Hindlimb muscle (tissue), 1 donor: ENCODE measurements at places on chromosomes 16 and 17.

DNA sequence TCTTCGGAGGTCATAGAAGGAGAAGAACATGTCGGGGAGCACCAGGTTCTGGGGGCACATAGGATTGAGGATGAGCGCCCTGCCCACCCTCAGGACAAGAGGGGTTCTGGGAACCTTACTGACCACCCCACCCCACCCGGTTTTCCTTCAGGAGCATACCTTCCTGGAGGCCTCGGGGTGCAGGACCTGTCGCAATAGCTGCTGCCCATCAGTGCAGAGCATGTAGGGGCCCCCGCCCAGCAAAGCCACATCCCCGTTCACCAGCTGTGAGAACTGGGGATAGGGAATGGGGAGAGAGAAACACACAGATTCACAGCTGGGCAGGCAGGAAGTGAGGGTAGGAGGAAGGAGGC, 2.1 kb downstream of the ESRP2 start:
- no peak for DNase-seq

- DNase-seq: no peak
Measured at GRCh38 chr17:35846055-35846809, 22.5 kb downstream of the HEATR9 start.

- DNase-seq: no peak
Measured at GRCh38 chr16:55498101-55498500, 10.8 kb upstream of the LPCAT2 start.

DNA sequence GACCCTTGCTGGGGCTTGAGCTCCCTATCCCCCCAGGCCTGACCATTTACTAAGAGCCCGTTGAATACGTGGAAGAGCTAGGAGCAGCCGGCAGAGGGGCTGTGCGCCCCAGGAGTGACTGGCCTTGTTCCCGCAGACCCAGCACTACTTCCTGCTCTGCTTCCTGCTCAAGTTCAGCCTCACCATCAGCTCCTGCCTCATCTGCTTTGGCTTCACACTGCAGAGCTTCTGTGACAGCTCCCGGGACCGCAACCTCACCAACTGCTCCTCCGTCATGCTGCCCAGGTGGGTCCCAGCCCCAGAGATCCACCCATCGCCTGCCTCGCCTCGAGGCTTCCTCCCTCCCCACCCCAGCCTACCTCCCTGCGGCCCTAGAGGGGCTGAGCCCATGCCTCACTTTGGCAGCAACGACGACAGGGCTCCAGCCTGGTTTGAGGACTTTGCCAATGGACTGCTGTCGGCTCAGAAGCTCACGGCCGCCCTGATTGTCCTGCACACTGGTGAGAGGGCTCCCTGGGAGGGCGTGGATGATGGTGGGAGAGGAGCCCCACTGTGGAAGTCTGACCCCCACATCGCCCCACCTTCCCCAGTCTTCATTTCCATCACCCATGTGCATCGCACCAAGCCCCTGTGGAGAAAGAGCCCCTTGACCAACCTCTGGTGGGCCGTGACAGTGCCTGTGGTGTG, 17.2 kb downstream of the CASKIN2 start:
- DNase-seq: no peak

GRCh38 chr17:76075364-76076145, 974 bp downstream of the GALR2 start:
- DNase-seq: no peak

DNA sequence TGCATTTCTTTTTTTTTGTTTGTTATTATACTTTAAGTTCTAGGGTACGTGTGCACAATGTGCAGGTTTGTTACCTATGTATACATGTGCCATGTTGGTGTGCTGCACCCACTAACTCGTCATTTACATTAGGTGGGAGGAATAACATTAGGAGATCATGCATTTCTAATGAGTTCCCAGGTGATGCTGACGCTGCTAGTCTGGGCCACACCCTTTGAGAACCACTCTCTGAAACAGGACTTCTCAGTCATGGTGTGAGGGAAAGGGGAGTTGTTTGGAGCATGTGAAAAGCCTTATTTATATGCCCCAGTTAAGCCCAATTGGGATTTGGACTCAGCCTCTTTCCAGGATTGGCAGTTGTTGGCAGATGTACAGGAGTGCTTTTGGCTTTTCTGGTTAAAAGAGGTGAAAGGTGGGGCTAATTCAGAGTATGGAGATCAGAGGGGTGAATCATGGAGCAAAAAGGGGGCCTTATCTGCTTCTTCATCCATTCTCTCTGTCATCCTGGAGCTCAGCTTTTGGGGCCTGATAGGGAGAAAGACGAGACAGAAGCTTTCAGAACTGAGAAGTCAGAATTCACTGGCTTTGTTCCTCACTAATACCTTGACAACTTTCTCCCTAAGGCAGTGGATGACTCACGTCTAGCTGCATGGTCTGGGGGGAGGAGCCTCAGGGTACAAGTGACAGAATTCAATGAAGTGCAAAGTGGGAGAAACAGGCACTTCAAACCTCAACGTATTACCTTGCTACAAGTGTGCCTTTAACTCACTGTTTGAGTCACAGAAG, 180.0 kb upstream of the CACNG3 start:
- DNase-seq: no peak

DNA sequence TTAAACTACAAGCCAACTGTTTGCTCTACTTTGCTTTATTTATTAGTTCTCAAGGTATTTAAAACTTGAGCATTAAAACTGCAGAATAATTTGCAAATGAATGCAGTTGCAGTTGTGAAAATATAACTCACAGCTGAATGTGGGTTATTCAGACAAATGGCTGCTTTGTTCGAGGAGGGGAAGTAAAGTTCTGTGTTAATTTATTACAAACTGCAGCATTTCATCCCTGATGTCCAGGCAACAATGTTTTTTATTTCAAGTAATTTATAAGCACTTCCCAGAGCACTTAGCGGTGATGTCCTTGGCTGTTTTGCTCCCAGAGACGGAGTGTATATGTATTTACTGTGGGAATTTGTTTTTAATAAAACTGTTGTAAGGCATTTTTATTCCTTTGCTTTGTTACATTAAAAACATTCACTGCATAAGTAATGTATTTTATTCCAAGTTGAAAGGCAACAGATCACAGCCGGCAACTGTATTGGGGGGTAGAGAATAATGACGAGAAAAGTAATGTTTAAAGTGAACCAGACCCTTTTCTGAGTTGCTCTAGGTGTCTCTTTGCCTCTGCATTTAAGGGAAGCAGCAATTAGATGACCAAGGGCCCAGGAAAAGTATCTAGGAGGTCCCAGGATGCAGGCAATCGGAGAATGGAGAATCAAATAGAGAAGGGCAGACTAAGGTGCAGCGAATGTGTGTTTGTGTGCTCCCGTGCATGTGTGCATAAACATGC, 291.2 kb upstream of the SALL1 start:
- DNase-seq: no peak

DNA sequence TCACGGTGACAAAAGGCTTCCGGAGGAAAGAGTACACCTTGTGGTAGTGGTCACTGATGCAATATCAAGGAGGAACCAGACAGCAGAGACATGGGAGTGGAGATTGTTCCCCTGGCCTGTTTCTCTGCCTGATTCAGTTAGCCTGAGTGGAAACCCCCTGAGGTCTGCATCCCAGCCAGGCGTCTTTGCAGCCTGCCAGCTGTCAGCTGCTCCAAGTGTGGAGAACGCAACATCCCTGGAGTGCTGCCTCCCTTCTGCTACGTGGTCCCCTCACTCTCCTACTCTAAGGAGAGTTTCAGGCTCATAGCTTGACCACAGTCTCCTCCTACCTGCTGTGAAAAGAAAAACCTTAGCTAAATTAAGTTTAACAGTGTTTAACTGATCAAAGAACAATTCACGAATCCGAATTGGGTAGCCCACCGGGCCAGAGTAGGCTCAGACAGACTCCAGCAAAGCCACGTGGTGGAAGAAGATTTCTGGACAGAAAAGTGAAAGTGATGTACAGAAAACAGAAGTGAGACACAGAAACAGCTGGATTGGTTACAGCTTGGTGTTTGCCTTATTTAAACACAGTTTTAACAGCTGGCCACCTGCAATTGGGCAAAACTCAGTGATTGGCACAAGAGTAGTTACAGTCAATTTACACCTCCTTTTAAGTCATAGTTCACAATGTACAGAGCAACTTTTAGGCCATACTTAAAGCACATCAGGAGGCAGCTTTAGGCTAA, 188.6 kb downstream of the DNAH9 start:
- DNase-seq: peak; percentile 32

DNA sequence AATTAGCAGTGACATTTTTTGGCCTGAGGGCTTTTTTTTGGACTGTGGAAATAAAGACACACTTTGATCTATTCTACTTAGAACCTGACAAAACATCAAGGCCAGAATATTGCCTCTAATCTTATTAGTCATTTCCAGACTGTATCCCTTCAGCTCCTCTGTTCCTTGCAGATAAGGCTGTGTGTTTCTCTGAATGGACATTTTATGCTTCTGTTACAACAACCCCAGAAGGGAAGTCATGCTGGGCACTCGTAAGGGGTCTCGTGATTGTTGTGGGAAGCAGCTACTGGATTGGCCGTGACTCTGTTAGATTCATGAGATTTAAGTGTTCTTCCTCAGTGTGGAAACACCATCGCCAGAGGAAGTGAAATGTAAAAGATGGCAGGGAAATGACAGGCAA, 31.6 kb upstream of the HS3ST2 start:
- no peak for DNase-seq

- DNase-seq: no peak
Measured at GRCh38 chr16:13863075-13863765, 56.7 kb upstream of the ERCC4 start.

DNA sequence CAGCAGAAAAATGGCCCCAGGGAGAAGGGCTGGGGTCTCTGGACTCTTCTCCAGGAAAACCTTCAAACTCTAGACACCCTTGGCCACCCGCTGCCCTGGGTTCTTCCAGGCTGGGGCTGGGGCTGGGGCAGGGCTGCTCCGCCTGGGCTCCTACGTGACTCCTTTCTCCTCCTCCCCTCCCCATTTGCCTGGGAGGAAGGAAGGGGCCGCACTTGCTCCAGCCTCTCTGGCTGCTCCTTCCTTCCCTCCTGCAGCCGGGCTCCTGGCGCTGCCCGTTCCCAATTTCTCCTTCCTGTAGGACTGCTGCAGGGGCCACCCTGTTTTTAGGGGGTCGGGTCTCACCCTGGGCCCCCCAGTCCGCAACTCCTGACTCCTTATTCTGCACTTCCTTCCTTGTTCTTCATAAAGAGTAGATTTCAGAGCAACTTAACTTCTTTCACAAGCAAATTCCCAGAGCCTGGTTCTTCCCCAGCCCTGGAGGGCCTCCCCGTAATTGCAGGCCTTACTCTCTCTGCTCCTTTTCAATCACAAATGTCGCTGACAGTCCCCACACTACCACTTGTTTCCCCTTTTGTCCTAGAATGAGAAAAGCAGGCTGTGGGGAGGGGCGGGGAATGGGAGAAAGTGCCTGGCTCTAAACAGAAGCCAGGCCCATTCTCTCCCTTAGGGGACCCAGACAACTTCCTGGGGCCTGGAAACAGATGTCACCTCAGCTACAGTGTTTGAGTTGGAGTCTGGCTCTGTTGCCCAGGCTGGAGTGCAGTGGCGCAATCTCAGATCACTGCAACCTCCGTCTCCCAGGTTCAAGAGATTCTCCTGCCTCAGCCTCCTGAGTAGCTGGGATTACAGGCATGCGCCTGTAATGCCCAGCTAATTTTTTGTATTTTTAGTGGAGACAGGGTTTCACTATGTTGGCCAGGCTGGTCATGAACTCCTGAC, 137.8 kb downstream of the ENGASE start:
- no peak for DNase-seq

DNA sequence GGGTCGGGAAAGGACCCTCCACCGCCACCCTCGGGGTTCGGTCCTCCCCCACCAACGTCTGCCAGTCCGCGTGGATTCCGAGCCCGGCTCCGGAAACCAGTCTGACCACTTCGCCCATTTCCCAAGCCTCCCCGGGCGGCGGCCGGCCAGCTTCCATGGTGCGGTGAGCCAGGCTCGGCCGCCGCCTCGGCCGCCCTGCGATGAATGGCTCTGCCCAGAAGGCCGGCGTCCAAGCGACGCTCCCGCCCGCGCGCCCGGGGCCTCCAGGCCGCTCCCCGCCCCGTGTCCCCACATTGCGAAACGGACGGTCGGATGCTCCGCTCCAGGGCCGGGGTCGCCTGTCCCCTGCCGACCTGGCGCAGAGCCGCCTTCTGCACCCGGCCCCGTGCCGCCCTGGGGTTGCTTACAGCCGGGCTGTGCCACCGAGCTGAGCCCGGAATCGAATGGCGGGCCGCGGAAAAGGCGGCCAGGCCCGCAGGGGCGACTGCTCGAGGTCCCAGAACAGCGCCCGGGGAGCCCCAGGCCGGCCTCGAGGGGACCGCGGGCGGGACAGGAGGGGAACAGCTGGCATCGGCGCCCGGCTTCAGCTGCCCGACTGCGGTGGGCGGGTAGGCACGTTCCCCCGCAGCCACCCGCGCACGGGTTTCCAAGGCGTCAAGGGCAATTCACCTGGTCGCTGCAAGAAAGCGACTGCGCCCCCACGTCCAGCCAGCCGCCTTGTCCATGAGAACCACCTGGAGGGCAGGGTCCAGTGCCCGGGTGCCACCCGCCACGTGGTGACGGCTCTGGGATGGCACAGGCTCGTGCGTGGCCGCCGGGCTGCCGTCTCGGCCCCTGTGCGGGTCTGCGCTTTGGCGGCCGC, 18.3 kb upstream of the CBX8 start:
- DNase-seq: no peak

DNA sequence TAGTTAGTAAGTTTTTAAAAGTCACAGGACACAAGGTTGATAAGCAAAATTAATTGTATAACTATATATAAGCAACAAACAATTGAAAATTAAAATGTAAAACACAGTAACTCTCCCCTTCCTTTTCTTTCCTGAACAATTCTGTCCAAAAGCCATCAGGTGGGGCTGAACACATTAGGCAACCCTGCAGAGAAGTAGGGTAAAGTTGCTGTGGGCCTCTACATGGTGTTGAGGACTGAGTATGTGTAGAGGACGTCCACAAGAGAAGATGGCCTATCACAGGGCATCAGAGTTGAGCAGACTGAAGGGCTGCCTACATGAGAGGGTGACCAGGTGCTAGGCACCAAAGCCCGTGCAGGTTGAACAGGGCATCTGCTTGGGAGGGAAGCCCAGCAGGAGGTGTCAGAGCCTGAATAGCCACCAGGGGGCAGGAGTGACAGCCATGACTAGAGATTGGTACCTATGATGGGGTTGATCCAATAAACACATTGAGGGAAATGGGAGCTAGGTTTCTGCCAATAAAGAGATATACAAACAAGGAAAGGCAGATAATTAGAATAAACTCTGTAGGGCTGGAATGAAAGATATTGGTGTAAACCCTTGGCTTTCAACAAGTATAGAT, 415.1 kb downstream of the NPIPA8 start:
- DNase-seq: no peak

GRCh38 chr17:30597776-30598288, 120.6 kb downstream of the GOSR1 start:
- DNase-seq: no peak

DNA sequence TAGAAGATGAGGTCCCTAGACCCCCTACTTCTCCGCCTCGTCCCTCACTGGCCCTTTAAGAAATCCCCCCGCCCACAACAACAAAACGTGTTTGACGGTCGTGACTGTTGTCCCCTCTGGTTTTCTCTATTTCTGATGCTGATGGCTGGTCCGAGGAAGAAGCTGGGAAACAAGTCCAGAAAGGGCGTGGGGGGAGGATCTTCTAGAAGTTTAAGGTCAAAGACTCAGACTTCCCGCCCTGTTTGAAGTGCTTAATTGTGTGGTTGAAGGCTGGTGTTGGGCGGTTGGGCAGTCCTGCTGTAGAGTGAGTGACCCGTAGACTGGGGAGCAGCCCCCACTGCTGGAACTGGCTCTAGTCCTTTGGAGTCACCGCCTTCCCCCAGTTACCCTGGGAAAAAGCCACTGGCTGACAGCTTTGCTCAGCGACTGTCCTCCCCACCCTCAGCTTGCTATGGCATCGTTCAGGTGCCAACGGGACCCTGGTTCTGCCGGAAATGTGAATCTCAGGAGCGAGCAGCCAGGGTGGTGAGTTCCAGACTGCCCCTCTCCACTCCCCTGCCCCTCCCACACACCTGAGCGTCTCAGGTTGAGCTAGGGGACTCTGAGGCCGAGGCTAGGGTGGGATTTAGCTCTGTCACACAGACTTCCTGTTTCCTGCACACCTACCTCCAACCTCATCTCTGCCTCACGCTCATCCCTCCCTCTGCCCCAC, 1.6 kb downstream of the MLLT6 start:
- DNase-seq: no peak
